Thyroid gland (tissue), 4 donors: ENCODE measurements at places on chromosomes 2 and 18. TPM values are rescaled to one million over a fixed set of nuclear protein-coding genes. Genes with fewer than 3 reads are reported as not detected.
A peak's percentile ranks its signal among the peaks of the same experiment; 100 is the strongest.

DNA sequence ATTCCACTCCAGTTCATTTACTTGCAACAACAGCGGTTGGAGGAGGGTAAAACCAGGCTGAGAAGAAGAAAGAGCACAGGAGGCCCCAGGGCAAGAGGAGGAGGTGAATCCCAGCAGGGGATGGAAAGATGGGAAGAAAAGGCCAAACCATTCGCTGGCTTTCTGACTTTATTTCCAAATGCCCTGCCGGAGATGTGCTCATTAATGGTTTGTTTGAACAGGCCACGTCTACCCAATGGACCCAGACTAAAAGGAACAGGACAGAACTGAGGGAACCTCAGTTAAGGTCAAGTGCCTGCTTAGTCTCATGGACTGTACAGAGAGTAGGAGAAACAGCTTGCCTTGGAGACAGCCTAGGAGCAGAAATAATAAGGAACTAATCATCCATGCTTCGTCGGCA lies 121.6 kb upstream of the NDUFV2 start:
- peaks cover 9% of the 10 kb centered on the region for H3K4me1 ChIP-seq
- peak; percentile 2 for DNase-seq
- H3K27ac ChIP-seq, result no peak overlapping the region
- H3K4me3 ChIP-seq, result no peak overlapping the region

DNA sequence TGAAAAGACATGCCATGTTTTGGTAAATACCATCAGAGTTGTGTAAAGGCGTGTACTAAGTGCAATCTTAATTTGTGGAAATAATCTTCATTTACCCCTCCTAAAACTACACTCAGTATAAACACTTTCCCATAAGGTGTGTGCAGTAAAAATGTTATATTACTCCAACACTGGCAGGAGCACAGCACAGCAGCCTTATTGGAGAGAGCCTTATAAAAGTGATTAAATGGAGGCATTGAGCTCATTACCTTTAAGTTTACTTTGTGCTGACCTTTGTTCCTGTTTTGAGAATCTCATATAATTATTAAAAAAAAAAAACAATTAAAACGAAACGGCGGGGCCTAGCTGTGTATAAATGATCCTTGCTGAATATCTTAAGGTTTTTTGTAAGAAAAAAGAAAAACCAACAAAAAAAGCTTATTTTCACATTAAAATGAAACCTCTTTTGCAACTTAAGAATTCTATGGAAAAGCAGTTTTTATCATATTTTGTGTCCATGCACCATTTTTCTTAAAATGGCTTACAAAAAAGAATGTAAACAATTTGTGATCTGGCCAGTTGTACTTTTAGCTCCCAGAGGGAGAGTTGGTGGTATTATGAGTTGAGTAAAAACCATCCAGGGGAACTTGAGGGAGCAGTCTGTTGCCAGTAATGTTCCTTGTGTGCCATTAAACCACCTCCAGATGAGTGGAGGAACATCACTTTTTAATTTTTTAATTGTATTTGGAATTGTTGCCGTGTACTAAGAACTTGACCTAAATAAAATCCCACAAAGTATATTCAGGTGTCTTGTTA lies 103.4 kb downstream of the ABI2 start:
- H3K27ac ChIP-seq, result no peak overlapping the region
- H3K27me3 ChIP-seq, result no peaks in the 10 kb centered on the region
- H3K36me3 ChIP-seq, result no peaks in the 10 kb centered on the region
- no peak for DNase-seq

RAB11FIP5 gene
- 39.4 TPM for total RNA-seq

GRCh38 chr18:64380117-64380516 lies 231.2 kb upstream of the LINC00305 start:
- no peak for DNase-seq
- H3K27ac ChIP-seq, result no peak overlapping the region
- no peaks in the 10 kb centered on the region for H3K4me1 ChIP-seq
- H3K27me3 ChIP-seq, result no peaks in the 10 kb centered on the region
- no peak overlapping the region for H3K4me3 ChIP-seq

NCKAP5 gene
- 1.2 TPM for total RNA-seq

- H3K4me1 ChIP-seq, result peaks cover 13% of the 10 kb centered on the region
- H3K27me3 ChIP-seq, result no peaks in the 10 kb centered on the region
- H3K36me3 ChIP-seq, result no peaks in the 10 kb centered on the region
- H3K4me3 ChIP-seq, result no peak overlapping the region
- H3K27ac ChIP-seq, result no peak overlapping the region
These were observed 56.2 kb downstream of the PRKCE start for GRCh38 chr2:45707661-45708060.

ZNF385B gene
- total RNA-seq, result 1.3 TPM

DNA sequence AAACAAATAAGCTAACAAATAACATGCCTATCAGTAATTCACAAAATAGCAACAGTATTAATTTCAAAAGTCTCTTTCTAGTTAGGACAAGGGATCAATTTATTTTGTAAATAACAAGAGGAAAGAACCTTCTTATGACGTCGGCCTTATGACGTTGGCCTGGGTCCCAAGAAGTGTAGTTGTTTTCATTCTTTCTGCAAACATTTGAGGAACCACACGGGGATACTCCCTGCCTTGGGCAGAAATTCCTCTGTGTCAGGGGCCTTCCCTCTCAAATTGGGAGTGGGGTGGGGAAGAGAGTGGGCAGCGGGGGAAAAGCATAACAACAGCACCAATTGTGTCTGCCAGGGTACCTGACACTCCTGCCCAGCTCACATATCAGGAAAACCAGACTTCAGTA lies 1.3 kb downstream of the CCDC68 start:
- H3K27ac ChIP-seq, result no peak overlapping the region
- no peaks in the 10 kb centered on the region for H3K36me3 ChIP-seq
- no peak overlapping the region for H3K4me3 ChIP-seq
- H3K4me1 ChIP-seq, result peaks cover 14% of the 10 kb centered on the region
- H3K27me3 ChIP-seq, result no peaks in the 10 kb centered on the region

- H3K4me1 ChIP-seq, result no peaks in the 10 kb centered on the region
- no peaks in the 10 kb centered on the region for H3K36me3 ChIP-seq
- no peak overlapping the region for H3K4me3 ChIP-seq
- no peak for DNase-seq
- H3K27ac ChIP-seq, result no peak overlapping the region
- H3K27me3 ChIP-seq, result no peaks in the 10 kb centered on the region
These were observed 183.8 kb downstream of the LTBP1 start for GRCh38 chr2:33130544-33130943.

- H3K4me1 ChIP-seq, result no peaks in the 10 kb centered on the region
- no peak overlapping the region for H3K4me3 ChIP-seq
- H3K27ac ChIP-seq, result no peak overlapping the region
- H3K27me3 ChIP-seq, result no peaks in the 10 kb centered on the region
- no peaks in the 10 kb centered on the region for H3K36me3 ChIP-seq
- peak; percentile 68 for DNase-seq
These were observed 32.3 kb upstream of the VWC2L start for GRCh38 chr2:214378455-214379103.

LRP1B gene
- 82.7 TPM for total RNA-seq

DNA sequence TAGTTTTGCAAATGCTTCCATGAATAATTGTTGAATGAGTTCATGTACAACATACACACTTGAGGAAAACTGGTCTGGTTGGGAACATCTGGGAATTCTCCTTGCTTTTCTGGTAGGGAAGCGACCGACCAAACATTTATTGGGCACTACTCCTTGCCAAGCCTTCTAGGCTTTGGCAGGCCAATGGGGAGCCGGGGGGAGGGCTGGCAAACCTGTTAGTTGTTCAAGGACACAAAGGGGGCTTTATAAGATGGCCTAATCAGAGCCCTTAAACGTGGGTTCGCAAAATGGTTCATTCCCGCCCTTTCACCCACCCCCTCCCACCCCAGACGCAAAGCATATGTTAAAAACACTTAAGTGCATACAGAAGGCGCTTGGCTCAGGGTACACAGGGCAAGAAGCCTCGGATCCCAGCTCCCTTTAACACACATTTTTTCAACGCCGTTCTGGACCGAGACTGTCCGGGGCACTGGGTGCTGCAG lies 844 bp upstream of the VSNL1 start:
- H3K27ac ChIP-seq, result peak overlapping the region; percentile 15
- H3K27me3 ChIP-seq, result no peaks in the 10 kb centered on the region
- H3K36me3 ChIP-seq, result no peaks in the 10 kb centered on the region
- peak; percentile 38 for DNase-seq
- H3K4me3 ChIP-seq, result peak overlapping the region; percentile 37

UGT1A5 gene
- 0.94 TPM for total RNA-seq

GRCh38 chr2:130156624-130157004 lies 11.7 kb upstream of the CCDC74B start:
- H3K36me3 ChIP-seq, result peaks cover 19% of the 10 kb centered on the region
- H3K4me1 ChIP-seq, result peaks cover 50% of the 10 kb centered on the region
- DNase-seq, result no peak

GRCh38 chr2:182379241-182379640 lies 47.6 kb downstream of the PDE1A start:
- no peaks in the 10 kb centered on the region for H3K27me3 ChIP-seq
- DNase-seq, result peak; percentile 21
- H3K36me3 ChIP-seq, result no peaks in the 10 kb centered on the region
- H3K4me3 ChIP-seq, result no peak overlapping the region

RAB17 gene
- 58.3 TPM for total RNA-seq

MAP3K19 gene
- total RNA-seq, result not detected

PRR30 gene
- 0.67 TPM for total RNA-seq

- no peaks in the 10 kb centered on the region for H3K4me1 ChIP-seq
- H3K4me3 ChIP-seq, result no peak overlapping the region
- DNase-seq, result no peak
- no peaks in the 10 kb centered on the region for H3K27me3 ChIP-seq
These were observed 149.9 kb downstream of the LOXHD1 start for GRCh38 chr18:46506974-46507586.

CRIM1 gene
- total RNA-seq, result 68.1 TPM

LBX2 gene
- 0.50 TPM for total RNA-seq

- H3K27me3 ChIP-seq, result no peaks in the 10 kb centered on the region
- no peak for DNase-seq
- H3K4me3 ChIP-seq, result no peak overlapping the region
- H3K36me3 ChIP-seq, result no peaks in the 10 kb centered on the region
- H3K27ac ChIP-seq, result no peak overlapping the region
- H3K4me1 ChIP-seq, result no peaks in the 10 kb centered on the region
These were observed 56.9 kb upstream of the LPIN2 start for GRCh38 chr18:3069671-3070433.

GRCh38 chr2:156322051-156322685 lies 10.4 kb downstream of the NR4A2 start:
- H3K4me1 ChIP-seq, result no peaks in the 10 kb centered on the region
- peaks cover 8% of the 10 kb centered on the region for H3K36me3 ChIP-seq
- no peaks in the 10 kb centered on the region for H3K27me3 ChIP-seq
- no peak overlapping the region for H3K27ac ChIP-seq
- peak; percentile 15 for DNase-seq

RAB27B gene
- 0.44 TPM for total RNA-seq

SLC14A1 gene
- total RNA-seq, result 10.9 TPM

GRCh38 chr2:46827274-46828134 lies 88.1 kb downstream of the MCFD2 start:
- DNase-seq, result no peak
- H3K36me3 ChIP-seq, result no peaks in the 10 kb centered on the region
- H3K4me1 ChIP-seq, result no peaks in the 10 kb centered on the region
- H3K4me3 ChIP-seq, result no peak overlapping the region
- no peaks in the 10 kb centered on the region for H3K27me3 ChIP-seq

- no peak overlapping the region for H3K4me3 ChIP-seq
- no peaks in the 10 kb centered on the region for H3K27me3 ChIP-seq
- H3K4me1 ChIP-seq, result no peaks in the 10 kb centered on the region
- no peaks in the 10 kb centered on the region for H3K36me3 ChIP-seq
- no peak for DNase-seq
These were observed 52.8 kb upstream of the IL1RL1 start for GRCh38 chr2:102258386-102259074.

DNA sequence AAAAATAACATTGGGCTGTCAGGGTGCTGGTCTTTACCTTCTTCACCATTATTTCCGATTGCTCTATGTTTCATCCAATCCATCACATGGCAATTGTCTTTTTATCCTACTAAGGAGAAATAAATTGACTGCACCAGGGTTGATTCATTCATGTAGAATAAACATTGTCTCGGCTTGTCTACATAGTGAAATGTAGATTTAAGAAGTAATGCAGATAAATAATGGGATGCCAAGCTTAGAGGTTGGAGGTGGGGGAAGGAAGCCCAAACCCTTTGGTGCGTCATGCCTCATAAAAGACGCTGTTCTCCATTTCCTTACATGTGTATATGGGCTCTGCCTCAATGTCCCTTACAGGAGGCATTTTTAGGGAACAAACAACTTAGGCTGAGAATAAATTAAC lies 117.8 kb downstream of the ALK start:
- H3K27me3 ChIP-seq, result no peaks in the 10 kb centered on the region
- H3K4me3 ChIP-seq, result no peak overlapping the region
- H3K27ac ChIP-seq, result no peak overlapping the region
- peaks cover 20% of the 10 kb centered on the region for H3K4me1 ChIP-seq
- H3K36me3 ChIP-seq, result no peaks in the 10 kb centered on the region

DNA sequence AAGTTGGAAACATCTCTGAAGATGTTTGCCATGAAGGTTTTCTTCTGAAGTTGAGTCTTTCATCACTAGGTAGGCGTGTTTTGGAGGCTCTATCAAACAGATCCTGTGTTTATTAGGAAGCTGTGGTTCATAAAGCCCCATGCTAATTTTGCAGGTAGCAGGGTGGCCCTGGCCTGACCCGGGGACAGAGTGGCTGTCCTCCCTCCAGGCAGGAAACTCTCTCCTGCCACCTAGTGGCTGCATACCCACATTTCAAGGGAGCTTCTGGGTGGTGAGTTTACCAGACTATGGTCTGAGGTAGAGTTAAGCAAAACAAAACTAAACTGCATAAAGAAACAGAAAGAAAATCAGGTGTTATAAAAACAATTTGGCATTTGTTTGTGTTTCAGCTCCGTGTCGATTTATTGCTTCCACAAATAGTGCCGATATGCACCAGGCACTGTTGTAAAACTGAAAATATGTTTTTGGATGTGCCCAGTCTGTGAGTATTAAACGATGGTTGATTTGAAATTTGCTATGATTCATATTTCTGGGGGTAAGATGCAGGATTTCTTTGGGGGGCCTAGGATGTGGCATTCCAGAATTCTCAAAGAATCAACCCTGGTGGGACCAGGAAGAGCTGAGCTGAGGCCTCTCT lies 26.0 kb upstream of the IL37 start:
- H3K4me3 ChIP-seq, result no peak overlapping the region
- no peaks in the 10 kb centered on the region for H3K27me3 ChIP-seq
- DNase-seq, result peak; percentile 11
- no peaks in the 10 kb centered on the region for H3K36me3 ChIP-seq
- no peak overlapping the region for H3K27ac ChIP-seq
- no peaks in the 10 kb centered on the region for H3K4me1 ChIP-seq

DUSP2 gene
- total RNA-seq, result 8.4 TPM

- no peaks in the 10 kb centered on the region for H3K36me3 ChIP-seq
- no peaks in the 10 kb centered on the region for H3K4me1 ChIP-seq
- H3K27ac ChIP-seq, result no peak overlapping the region
- no peak overlapping the region for H3K4me3 ChIP-seq
- H3K27me3 ChIP-seq, result no peaks in the 10 kb centered on the region
- no peak for DNase-seq
These were observed 4.0 kb downstream of the NT5DC4 start for GRCh38 chr2:112724591-112725525.

CYTIP gene
- 5.5 TPM for total RNA-seq

DNA sequence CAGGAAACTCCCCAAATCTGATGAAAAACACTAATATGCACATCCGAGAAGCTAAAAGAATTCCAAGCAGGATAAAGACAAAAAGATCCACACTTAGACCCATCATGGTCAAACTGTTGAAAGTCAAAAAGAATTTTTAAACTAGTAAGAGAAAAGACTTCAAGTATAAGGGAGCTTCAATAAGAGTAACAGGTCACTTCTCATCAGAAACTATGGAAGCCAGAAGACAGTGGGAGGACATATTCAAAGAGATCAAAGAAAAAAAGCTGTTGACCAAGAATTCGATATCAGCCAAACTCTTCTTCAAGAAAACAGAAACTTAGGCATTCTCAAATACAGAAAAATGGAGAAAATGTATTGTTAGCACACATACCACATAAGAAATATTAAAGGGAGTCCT lies 50.4 kb downstream of the ZC3H8 start:
- no peak overlapping the region for H3K4me3 ChIP-seq
- no peak overlapping the region for H3K27ac ChIP-seq
- no peaks in the 10 kb centered on the region for H3K27me3 ChIP-seq
- no peaks in the 10 kb centered on the region for H3K36me3 ChIP-seq
